ENCODE measurements at places on chromosomes 7 and 10.

DNA sequence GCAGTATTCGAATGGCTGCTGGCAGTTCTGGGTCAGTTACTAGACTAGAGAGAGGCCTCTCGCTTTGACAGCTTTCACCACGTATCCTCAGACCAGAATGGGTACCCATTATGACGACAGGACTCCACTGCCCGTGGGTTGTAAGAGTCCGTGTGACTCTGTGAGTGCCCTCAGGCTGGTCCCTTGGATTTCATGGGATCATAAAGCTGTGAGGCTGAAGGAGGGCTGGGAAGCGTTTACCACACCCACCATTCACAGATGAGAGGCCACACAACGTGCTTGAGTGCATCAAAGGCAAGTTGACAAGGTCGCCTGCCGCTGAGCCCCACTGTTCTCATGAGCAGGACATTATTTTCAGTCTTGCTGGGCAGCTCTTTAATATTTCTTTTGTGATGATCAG is 87.2 kb downstream of the EZH2 start:
- no peak for DNase-seq

DNA sequence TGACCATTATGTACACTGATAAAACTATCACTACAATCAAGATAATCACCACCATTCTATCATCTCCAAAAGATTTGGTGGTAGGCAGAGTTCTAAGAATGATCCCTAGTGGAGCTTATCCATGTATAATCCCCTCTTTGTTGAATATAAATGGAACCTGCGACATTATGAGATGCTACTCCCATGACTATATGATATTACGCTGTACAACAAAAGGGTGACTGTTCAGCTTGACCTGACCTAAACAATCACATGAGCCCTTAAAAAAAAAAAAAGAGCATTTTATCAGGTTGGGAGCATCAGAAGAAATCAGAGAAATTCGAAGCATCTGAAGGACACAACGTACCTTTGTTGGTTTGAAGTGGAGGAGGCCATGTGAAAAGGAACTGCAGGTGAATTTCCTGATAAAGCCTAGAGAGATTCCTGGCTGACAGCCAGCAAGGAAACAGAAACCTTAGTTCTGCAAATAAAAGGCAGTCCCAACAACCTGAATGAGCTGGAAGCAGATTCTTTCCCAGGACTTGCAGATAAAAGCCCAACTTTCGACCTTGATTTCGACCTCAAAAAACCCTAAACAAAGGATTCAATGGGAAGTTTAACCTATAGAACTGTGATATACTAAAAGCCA is 270.7 kb downstream of the ADRA2A start:
- DNase-seq = no peak

GRCh38 chr10:3687510-3688081 is 97.4 kb downstream of the KLF6 start:
- no peak for DNase-seq

DNA sequence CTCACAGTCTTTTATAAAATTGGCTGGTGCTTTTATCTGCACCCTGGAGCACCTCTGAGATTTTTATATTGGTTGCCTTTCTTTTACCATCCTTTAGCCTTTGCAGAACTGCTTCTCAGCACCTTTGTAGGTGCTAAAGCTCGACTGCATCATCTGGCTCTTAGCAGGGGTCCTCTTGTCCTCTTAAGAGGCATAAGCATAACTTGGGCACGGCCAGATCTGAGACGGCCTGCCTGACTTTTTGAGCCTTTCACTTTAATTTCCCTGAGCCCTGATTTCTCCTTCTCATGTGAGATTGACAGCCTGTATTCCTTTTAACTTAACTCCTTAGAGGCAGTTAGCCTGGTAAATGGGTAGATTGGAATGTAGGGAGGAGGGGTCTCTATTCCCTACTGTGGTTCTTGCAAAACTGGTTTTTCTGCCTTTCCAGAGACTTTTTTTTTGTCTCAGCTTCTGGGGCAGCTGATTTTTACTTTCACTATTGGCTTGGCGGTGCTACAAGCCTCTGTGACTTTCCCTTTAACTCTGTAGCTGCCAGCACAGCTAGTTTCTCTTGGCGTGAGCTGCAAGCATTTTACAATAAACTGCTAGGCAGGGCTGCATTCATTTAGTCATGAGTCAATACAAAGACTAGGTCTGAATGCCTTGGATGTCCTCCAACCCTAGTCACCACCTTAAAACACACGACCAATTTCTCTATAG is 24.0 kb downstream of the ZPBP start:
- peak; percentile 75 for DNase-seq

DNA sequence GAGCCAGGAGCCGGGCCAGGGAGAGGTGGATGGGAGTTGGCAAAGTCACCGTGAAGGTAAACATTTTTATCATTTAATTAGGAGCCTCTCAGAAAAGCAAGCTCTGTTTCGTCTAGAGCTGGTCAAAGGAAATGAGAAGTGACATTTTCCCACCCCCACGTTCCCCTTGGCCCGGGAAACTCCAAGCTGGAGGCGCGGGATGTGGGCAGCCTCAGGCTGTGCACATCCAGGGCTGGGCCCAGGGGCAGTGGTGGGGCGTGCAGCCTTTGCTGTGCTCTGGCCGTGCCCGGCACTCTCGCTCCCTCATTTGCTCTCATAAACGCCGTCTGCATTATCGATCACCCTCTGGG is 135.6 kb upstream of the RET start:
- no peak for DNase-seq

DNA sequence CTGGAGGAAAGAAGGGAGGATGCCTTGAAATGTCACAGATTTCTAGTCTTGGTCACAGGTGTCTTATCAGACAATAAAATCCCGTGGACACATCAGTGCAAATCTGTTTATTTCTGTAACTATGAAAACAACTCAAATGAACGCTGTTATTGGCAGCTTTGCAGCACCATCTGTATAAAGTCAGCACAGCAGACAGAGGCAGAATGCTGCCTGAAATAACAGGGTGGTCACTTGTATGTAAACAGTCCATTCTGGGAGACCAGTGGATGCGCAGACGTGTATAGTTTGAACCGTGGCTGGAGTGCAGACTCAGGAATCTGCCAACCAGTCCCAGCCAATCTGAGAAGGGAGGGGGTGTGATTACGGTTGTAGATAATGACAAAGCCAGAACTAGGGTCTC is 54.8 kb downstream of the SEC23IP start:
- no peak for DNase-seq
